Breast epithelium (tissue), 4 donors: ENCODE measurements at places on chromosomes 2 and 18. TPM values are rescaled to one million over a fixed set of nuclear protein-coding genes. Genes with fewer than 3 reads are reported as not detected.

SERPINB12 gene
- total RNA-seq, result not detected

GRCh38 chr2:17231394-17231965 is 286.8 kb downstream of the RAD51AP2 start:
- no peak overlapping the region for H3K4me3 ChIP-seq
- H3K4me1 ChIP-seq, result no peaks in the 10 kb centered on the region
- no peak overlapping the region for H3K27ac ChIP-seq
- no peaks in the 10 kb centered on the region for H3K36me3 ChIP-seq
- no peak for DNase-seq

ALMS1 gene
- 53.1 TPM for total RNA-seq

DNA sequence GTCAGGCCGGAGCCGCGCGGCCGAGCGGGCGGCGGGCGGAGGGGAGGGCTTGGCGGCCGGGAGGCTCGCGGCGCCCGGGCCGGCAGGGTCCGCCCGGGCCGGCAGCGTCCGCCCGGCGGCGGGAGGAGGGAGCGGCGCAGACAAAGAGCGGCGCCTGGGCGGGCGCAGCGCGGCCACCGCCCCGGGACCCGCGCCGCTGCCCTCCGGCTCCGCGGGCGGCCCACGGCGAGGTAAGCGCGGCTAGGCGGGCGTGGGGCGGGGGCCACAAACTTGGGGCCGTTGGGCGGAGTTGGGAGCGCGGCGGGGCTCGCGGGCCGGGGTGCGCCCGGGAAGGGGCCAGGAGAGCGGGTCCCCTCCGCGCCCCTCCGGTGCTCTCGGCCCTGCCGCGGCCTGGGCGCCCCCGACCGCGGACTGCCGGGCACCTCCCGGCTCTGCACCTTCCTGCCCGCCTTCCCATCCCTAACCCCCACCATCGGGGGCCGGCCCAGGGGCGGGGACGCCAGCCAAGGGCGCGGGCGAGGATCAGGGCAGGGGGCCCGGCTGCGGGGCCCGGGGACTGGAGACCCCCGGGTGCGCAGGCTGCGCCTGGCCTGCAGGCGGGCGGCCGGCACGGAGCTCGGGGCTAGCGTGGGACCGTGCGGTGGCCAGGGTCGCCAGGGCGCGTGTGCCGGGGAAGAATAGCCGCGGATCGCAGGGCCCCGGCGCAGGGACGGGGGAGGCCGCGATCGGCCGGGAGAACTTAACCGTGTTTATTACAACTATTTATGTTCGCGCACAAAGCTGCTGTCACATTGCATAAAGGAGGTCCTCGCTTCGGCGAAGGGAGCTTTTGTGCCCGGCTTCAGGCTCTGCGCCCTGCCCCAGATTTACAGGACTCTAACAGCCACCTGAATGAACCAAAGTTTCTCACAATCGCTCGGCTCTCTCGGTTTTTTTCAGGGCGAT is at the start of gene NCK2:
Gene NCK2, plus strand, starts transcription at position 4 of the 945 bp plus-strand sequence. CDS start 110,152 bp downstream, outside the sequence.
- DNase-seq, result no peak
- H3K27ac ChIP-seq, result peak within 1 kb of the TSS; percentile 97
- H3K27me3 ChIP-seq, result no peaks in the 10 kb centered on the region

GYPC gene
- total RNA-seq, result 127 TPM

- H3K27me3 ChIP-seq, result no peaks in the 10 kb centered on the region
- H3K27ac ChIP-seq, result no peak overlapping the region
- peaks cover 4% of the 10 kb centered on the region for H3K36me3 ChIP-seq
- no peaks in the 10 kb centered on the region for H3K4me1 ChIP-seq
Observed at GRCh38 chr18:74163019-74163660, 14.8 kb downstream of the TIMM21 start.

DNA sequence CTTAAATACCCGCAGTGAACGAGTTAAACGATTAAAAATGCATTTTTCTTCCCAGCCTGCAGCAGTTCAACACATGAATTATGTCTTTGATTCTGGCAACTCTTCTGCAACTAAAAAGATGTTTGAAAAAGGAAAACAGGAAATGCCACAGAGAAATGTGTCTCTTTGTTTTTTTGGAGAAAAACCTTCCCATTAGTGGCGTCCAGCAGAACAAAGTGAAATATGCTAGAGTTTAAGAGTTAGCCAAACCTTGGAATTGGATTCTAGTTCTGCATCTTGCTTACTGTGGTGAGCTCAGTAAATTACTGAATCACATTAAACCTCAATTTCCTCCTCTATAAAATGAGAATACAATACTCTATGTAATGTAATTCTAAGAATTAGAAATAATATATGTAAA is 900.2 kb upstream of the ACVR2A start:
- H3K4me3 ChIP-seq, result no peak overlapping the region
- H3K4me1 ChIP-seq, result no peaks in the 10 kb centered on the region
- DNase-seq, result no peak
- no peaks in the 10 kb centered on the region for H3K36me3 ChIP-seq

DYSF gene
- 4.8 TPM for total RNA-seq

LHCGR gene
- total RNA-seq, result 0.66 TPM

DNA sequence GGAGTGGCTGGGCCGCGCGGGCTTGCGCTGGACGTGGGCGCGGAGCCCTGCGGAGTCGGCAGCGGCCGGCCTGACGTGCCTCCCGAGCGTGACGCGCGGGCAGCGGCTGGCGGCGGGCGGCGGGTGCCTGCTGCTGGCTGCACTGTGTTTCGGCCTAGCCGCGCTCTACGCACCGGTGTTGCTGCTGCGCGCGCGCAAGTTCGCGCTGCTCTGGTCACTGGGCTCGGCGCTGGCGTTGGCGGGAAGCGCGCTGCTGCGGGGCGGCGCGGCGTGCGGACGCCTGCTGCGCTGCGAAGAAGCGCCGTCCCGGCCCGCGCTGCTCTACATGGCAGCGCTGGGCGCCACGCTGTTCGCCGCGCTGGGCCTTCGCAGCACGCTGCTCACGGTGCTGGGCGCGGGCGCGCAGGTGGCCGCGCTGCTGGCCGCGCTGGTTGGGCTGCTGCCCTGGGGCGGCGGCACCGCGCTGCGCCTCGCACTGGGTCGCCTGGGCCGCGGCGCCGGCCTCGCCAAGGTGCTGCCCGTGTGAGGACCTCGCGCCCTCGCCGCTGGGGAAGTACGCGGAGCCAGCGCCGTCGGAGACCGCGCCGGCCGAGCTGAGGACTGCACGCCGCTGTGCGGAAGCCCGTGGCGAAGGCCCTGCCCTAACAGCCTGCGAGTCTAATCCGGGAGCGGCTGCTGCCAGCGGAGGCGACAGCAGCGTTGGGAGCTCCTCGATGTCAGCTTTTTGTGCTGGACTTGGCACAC is 526 bp downstream of the SFT2D3 start:
- H3K27ac ChIP-seq, result peak overlapping the region; percentile 99
- H3K4me3 ChIP-seq, result peak overlapping the region; percentile 96
- H3K4me1 ChIP-seq, result no peaks in the 10 kb centered on the region

DNA sequence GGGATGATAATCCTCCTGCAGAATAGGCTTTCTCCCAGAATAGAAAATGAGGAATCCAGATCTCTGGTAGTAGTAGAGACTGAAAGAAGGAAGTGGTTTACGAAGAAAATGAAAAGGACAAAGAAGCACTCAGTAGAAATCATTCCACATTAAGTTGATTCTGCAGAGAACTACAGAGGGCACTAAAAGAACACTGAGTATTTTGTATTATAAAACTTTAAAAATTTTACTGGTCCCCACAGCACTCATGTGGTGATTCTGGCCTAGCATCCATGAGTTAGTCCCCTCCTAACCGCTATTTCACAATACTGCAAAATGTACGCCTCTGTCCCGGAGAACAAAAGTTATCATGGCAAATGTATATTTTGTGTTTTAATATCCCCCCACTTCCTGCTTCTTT is 42.9 kb upstream of the SLC35F5 start:
- H3K27ac ChIP-seq, result no peak overlapping the region
- DNase-seq, result no peak
- no peaks in the 10 kb centered on the region for H3K4me1 ChIP-seq

CNTNAP5 gene
- total RNA-seq, result 0.66 TPM

DNA sequence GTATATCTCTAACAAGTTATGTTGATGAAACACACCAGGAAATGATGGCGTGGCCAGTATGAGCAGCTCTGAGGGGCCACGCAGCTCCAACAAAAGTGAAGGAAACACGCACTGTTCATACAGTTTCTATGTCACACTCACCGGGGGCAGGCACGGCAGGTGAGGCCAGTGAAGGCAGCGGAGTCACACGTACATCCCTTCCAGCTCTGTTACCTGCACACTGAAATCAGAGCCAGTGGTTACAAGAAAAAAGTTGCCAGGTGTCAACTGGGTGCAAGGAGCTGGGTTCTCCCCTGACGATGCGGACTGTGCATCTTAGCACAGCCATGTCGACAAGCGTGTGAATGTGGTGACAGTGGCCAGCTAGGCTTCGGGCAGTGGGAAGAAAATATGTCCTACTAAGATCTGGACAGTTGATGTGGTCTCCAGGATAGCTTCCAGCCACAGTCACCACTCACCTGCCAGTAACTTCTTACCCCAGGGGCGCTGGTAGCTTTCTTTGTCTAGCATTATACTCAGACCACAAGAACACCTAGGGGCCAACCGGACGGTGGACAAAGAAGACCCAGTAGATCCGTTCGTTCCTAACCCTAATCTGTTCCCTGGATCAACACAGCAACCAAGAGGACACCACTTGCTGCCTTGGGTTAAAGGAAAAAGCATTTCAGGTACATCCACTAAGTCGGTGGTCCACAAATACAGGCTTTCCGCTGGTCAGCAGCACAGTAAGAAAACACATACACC is 10.1 kb downstream of the HJURP start:
- H3K27ac ChIP-seq, result no peak overlapping the region
- H3K27me3 ChIP-seq, result no peaks in the 10 kb centered on the region
- no peaks in the 10 kb centered on the region for H3K4me1 ChIP-seq
- no peaks in the 10 kb centered on the region for H3K36me3 ChIP-seq
- H3K4me3 ChIP-seq, result no peak overlapping the region
- DNase-seq, result no peak

DNA sequence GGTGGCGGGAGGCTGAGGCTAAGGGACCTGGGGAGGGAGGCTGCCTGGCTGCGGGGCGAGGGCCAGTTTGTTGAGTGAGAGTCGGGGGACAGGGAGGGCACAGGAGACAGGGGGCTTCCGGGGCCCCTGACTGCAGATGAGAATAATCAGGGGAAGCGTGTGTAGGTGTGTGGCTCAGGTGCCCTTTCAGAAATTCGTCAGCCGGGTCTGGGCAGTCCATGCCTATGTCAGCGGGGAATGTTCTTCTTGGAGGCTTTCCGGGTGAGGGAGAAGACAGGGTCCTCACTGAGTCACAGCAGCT is 52.3 kb upstream of the OTOF start:
- no peak overlapping the region for H3K27ac ChIP-seq
- no peaks in the 10 kb centered on the region for H3K4me1 ChIP-seq
- no peak overlapping the region for H3K4me3 ChIP-seq
- H3K36me3 ChIP-seq, result no peaks in the 10 kb centered on the region

ADD2 gene
- total RNA-seq, result 1.3 TPM

DNA sequence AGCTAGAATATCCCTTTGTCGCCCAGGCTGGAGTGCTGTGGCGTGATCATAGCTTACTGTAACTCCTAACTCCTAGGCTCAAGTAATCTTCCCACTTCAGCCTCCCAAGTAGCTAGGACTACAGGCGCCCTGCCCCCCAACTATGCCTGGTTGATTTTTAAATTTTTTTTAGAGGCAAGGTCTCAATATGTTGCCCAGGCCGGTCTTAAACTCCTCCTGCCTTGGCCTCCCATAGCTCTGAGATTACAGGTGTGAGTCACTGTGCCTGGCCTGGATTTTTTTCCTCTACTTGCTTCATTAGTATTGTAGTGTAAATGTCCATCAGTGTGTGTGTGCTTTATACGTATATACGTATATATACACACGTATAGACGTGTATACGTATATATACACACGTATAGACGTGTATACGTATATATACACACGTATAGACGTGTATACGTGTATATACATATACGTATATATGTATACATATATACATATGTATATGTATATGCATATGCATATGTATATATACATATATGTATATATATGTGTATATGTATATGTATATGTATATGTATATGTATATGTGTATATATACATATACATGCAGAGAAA is 124.4 kb downstream of the DIS3L2 start:
- H3K27ac ChIP-seq, result no peak overlapping the region
- H3K27me3 ChIP-seq, result no peaks in the 10 kb centered on the region
- no peaks in the 10 kb centered on the region for H3K4me1 ChIP-seq

DNA sequence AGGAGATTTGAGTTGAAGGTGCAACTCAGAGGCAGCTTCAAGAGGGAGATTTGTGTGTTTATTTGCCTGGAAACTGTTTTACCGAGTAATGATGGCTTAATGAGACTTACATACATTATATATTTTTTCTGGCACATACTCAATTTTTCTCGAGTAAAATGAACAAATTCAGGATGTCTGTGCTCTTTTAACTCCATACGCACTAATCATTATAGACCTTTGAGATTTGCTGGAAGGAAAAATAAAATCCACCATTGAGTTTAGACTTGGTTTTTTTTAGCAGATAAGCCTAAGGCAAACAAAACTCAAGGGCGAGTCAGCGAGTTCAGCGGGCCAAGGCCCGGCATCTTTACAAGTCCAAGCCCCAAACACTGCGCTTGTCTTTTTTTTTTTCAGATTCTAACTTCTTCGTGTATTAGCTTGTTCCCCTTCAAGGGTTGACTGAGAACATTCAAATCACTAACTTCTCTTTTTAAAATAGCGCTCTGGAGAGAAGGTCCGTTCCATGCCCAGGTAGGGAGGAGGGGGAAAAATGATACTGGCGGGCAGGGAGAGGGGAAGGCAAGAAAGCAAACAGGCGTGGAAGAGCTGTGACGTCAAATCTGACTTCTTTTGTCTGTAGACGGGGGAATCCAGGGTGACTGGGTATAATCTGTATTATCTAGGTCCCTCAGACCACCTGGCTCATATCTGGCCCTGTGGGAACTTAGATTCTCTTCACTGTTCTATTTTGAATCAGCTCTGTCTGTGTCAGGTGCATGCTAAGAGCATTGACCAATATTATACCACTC is 72.7 kb upstream of the MAP3K20 start:
- no peaks in the 10 kb centered on the region for H3K4me1 ChIP-seq

GRCh38 chr2:120729406-120730399 is 6.0 kb upstream of the GLI2 start:
- no peak overlapping the region for H3K4me3 ChIP-seq
- no peak for DNase-seq
- H3K36me3 ChIP-seq, result no peaks in the 10 kb centered on the region
- no peak overlapping the region for H3K27ac ChIP-seq
- no peaks in the 10 kb centered on the region for H3K27me3 ChIP-seq

KCNS3 gene
- 76.4 TPM for total RNA-seq

- no peaks in the 10 kb centered on the region for H3K27me3 ChIP-seq
- no peak overlapping the region for H3K27ac ChIP-seq
- peaks cover 6% of the 10 kb centered on the region for H3K4me1 ChIP-seq
- H3K4me3 ChIP-seq, result no peak overlapping the region
- no peaks in the 10 kb centered on the region for H3K36me3 ChIP-seq
- DNase-seq, result no peak
Observed at GRCh38 chr18:3048820-3049349, 35.9 kb upstream of the LPIN2 start.

POU3F3 gene
- total RNA-seq, result 0.32 TPM

HOXD13 gene
- total RNA-seq, result not detected

NFATC1 gene
- total RNA-seq, result 18.0 TPM

GRCh38 chr2:191565647-191566198 is 112.2 kb upstream of the NABP1 start:
- H3K4me1 ChIP-seq, result no peaks in the 10 kb centered on the region
- no peaks in the 10 kb centered on the region for H3K36me3 ChIP-seq
- no peak overlapping the region for H3K4me3 ChIP-seq

VIT gene
- total RNA-seq, result 7.9 TPM

C2orf78 gene
- total RNA-seq, result not detected

ANKRD30B gene
- 11.0 TPM for total RNA-seq
